Cerebellum (tissue), 4 donors: ENCODE measurements at places on chromosomes 7 and 10.

DNA sequence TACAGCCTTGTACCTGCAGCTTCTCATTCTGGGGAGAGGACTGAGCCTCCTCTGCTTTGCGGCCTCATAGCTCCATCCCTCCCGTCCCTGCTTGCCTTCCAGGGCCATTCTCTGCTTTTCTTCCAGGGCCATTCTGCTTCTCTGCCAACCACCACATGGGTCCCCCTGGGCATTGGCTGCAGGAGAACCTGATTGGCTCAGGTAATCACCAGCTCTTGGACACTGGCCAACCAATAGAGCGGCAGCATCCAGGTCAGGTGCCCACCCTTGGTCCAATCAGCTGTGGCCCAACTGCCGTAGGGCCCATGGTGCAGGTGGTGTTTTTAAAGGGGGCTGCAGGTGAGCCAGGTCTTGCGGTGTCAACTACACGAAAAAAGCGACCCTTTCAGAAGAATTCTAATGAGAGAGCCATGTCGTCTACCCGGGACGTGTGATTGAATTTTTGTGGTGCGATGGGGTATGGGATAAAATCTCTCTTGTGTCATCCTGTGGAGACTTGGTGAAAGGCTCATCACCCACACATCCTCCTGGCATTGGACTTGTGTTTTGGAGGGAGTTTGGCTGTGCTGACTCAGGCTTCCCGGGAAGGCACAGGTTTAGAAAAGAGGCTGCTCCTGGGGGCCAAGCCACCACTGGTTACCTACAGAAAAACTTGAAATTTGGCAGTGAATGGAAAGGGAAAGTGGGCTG is 46.0 kb upstream of the PODXL start:
- no peak for DNase-seq

DNA sequence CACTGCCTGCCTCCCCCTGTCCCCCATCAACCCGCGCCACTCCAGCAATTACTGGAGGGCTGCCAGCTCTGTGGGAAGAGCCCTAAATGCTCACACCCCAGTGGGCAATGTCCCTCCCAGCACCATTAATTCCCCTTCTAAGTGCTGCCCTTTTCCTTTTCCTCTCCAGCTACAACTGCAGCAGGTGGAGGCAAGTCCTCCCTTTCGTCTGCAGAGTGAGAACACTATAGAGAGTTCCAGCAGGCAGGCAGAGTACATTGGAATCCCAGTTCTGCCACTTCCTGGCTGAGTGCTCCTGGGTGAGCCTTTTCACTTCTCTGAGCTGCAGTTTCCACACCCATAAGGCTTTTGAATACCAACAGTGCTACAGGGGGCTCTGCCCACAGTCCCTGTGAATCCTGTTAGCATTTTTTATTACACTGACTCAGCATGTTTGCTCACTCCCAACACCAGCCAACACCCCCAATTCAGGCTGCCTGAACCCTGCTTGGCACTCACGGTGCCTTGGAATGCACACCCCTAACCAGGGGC is 447.0 kb downstream of the GRID1 start:
- DNase-seq: no peak

GRCh38 chr7:71615017-71615416 is 483.1 kb downstream of the GALNT17 start:
- DNase-seq: peak; percentile 88

GRCh38 chr7:128453836-128454804 is 1.6 kb upstream of the HILPDA start:
- peak; percentile 32 for DNase-seq

GRCh38 chr7:47576031-47576865 is 5.7 kb downstream of the TNS3 start:
- no peak for DNase-seq

- no peak for DNase-seq
Measured at GRCh38 chr10:5679606-5680005, 5.0 kb upstream of the TASOR2 start.

GRCh38 chr7:340200-340937 is 50.4 kb downstream of the FOXL3 start:
- no peak for DNase-seq

DNA sequence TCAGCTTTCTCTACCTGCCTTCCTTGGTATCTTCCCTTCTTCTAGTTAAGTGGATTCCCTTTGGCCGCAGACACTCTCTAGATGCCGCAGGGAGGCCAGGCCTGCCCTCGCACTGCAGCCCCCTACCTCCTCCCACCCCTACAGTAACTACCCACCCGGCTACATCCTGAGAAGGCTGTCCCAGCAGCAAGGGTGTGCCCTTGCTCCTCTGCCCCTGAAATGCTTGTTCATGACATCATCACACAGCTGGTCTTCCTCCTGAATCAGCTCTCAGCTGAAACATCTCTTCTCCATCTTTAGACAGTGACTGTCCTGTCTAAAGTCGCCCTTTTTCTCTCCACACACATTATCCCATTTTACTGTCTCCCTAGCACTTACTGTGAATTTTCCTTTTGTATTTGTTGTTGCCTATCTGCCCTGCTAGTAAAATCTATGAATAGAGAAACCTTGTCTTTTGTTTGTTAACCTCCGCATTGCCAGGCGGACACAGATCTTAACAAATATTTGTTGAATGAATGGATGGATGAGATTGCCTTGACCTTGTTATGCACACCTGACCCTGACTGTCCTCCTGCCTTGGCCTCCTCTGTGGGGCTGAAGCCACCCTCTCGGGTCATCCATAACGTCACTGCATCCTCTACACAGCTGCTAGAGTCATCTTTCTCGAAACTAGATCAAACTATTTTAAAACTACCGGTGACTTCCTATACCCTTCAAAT is 108.9 kb upstream of the GATA3 start:
- no peak for DNase-seq

DNA sequence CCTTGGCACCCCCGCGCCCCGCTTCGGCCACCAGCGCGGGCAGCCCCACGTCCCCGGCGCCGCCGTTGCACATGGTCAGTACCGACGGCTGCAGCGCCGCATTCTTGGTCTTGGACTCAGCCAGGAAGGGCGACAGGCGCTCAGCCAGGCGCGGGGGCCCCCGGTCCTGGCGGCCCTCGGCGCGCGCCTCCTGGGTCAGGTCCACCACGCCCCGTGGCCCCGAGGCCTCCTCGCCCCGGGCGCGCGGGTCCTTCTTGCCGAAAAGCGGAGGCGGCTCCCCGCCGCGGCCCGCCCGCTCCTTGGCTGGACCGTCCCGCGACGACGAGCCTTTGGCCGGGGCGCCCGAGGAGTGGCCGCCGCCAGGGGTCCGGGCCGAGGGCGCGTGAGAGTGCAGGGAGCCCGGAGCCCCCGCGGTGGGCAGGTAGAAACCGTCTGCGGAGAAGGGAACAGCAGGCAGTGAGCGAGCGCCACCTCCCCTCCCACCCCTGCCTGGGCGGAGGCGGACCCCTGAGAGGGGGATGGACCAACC is 34.7 kb downstream of the TNRC18 start:
- DNase-seq: no peak

DNA sequence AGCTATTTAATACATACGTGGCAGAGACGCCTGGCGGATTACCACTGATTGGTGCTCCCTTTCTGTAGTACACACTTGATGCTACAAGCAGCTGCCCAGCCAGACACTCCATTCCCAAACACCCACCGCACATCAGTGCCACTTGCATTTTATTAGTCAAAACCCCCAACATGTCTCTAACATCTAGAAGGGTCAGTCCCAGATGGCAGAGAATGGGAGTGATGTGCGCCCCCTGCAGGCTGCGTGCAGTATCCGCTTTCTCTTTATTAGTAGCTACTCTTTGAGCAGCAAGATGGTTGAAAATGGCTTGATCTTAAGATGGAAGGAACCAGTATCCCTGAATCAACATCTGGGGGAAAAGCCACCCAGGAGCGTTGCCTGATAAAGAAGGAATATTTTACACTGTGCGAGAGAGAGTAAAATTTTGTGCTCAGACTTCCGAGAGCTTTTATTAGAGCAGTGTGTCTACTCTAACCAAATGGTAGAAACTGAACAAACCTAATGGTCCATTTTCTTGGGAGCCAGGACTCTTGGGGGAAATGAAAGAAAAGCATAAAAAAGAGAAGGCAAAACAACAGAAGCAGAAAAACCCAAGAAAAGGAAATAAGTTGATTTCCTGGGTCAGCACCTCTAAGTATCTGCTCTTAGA is 78.3 kb downstream of the ST8SIA6 start:
- no peak for DNase-seq

DNA sequence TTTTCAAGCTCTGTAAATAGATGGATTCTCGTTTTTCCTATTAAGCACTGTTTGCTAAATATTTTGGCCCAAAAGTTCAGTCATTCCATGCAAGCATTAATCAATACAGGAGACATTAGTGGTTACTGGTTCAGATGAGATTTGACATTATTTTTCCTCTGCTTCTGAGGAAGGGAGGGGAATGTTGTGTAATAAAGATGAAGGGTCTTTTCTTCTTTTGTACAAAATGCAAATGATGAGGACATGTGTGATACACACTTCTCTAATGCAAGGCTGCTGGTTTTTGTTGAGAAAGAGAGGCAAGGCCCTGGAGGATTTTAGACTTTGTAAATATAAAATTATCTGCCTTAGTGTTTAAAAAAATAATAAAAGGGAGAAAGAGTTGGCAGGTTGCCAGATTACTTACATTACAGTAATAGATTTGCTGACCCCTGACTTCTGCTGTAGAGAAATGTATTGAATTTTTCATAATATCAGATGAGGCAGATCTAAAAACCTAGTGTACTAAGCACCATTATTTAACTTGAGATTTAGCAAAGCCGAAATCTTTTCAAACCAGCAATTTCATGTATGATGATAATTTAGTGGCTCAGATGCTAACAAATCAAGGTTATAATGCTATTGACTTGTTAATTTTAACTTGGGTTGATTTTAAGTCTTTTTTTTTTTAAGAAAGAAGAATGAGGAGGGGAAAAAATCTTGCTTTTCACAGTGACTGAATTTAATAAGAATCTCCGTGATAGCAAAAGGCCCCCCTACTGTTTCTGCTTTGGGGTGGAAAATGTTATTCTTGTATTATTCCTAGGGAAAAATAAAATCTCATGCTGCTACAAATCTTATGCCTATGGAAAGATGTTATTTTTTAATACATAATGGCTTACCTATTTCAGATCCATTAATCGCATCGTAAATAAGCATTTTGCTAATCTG is 180.1 kb downstream of the ARID5B start:
- no peak for DNase-seq

GRCh38 chr10:100847440-100847839 is 65.3 kb upstream of the SLF2 start:
- no peak for DNase-seq

DNA sequence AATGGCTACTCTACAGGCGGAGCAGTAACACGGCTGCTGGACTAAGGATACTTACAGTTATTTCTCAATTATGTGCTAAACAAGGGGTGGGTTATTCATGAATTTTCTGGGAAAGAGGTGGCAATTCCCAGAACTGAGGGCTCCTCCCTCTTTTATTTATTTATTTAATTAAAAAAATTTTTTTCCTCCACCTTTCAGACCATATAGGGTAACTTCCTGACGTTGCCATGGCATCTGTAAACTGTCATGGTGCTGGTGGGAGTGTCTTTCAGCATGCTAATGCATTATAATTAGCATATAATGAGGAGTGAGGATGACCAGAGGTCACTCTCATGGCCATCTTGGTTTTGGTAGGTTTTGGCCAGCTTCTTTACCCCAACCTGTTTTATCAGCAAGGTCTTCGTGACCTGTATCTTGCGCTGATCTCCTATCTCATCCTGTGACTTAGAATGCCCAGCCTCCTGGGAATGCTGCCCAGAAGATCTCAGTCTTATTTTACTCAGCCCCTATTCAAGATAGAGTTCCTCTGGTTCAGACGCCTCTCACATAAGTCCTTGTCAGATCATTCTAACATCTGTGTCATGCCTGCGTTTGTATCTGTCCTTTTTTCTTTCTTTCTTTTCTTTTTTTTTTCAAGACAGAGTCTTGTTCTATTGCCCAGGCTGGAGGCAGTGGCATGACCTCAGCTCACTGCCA is 15.9 kb upstream of the STOX1 start:
- DNase-seq: no peak

- DNase-seq: no peak
Measured at GRCh38 chr7:24907311-24907886, 72.6 kb downstream of the OSBPL3 start.

- no peak for DNase-seq
Measured at GRCh38 chr7:92609921-92610518, 19.8 kb upstream of the FAM133B start.

- no peak for DNase-seq
Measured at GRCh38 chr10:79346388-79347225, 662 bp upstream of the PPIF start.

DNA sequence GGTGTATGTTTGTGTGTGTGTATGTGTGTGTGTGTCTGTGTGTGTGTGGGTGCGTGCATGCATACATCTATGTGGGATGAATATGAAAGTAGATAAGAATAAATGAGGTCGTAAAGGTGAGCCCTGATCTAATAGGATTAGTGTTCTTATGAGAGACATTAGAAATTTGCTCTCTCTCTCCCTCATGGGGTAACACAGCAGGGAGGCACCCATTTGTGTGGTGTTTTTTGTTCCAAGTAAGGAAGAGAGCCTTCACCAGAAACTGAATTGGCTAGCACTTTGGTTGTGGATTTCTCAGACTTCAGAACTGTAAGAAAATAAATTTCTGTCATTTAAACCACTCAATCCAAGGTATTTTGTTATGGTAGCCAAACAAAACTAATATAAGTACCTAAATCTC is 353.7 kb upstream of the CHRM2 start:
- no peak for DNase-seq
